Foreskin keratinocyte (primary cell): ENCODE measurements at places on chromosomes 5 and 9. TPM values are rescaled to one million over a fixed set of nuclear protein-coding genes. Genes with fewer than 3 reads are reported as not detected.

Gene TMEM171
- polyA plus RNA-seq: 8.7 and 9.6 TPM in 2 replicates

Gene F2RL2
- 0.06 TPM in 1 of 2 replicates, not detected in the other for polyA plus RNA-seq

Gene EEIG1
- polyA plus RNA-seq: 4.0 and 5.6 TPM in 2 replicates

Gene GTF3C5
- 59.5 and 66.5 TPM in 2 replicates for polyA plus RNA-seq

Gene MTREX
- 25.1 and 31.6 TPM in 2 replicates for polyA plus RNA-seq

Gene PSMB7
- 362 and 369 TPM in 2 replicates for polyA plus RNA-seq

Gene OR1J2
- polyA plus RNA-seq: not detected in 2 replicates

Gene SYK
- polyA plus RNA-seq: 2.5 and 2.8 TPM in 2 replicates

Gene APBB3
- 4.5 and 5.0 TPM in 2 replicates for polyA plus RNA-seq

Gene TEK
- 0.01 TPM in 1 of 2 replicates, not detected in the other for polyA plus RNA-seq

Gene SAXO1
- not detected in 2 replicates for polyA plus RNA-seq

Gene ORM1
- not detected in 2 replicates for polyA plus RNA-seq

Gene NR6A1
- polyA plus RNA-seq: 0.18 and 0.39 TPM in 2 replicates

Gene CD180
- polyA plus RNA-seq: not detected in 2 replicates

Gene SLC34A3
- not detected in 2 replicates for polyA plus RNA-seq

Gene GRM6
- not detected in 2 replicates for polyA plus RNA-seq

Gene RLN1
- 0.09 and 0.18 TPM in 2 replicates for polyA plus RNA-seq

Gene RNF224
- not detected in 2 replicates for polyA plus RNA-seq

Gene NR2F1-AS1
- not detected in 2 replicates for polyA plus RNA-seq

Gene TRAF2
- polyA plus RNA-seq: 22.3 and 26.7 TPM in 2 replicates

Gene IRX2
- polyA plus RNA-seq: 10.9 and 12.7 TPM in 2 replicates

Gene CMYA5
- 0.06 and 0.07 TPM in 2 replicates for polyA plus RNA-seq
